Stimulated activated CD4-positive, alpha-beta T cell treated with anti-CD3 and anti-CD28 coated beads, Interleukin-12 subunit alpha, Interleukin-12 subunit beta, amount 100 ng/mL, for 48 hours (primary cell): ENCODE measurements at places on chromosomes 12 and 14.

DNA sequence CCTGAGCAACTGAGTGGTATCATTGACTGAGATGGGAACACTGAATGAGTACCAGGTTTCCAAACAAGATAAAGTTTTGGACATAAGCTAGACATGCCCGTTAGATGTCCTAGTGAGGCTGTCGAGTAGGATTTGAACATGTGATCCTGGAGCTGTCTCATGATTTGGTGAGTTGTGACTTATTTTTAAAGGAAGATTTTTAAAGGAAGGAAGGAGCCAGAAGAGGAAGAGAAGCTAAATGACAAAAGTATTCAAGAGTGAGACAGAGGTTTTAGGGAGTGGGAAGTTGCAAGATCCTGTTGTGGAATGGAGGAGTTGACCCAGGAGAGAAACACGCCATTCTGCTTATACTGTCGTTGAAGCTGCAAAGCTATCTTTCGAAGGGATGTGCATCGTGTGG is 82.1 kb downstream of the SAMD4A start:
- DNase-seq = no peak

DNA sequence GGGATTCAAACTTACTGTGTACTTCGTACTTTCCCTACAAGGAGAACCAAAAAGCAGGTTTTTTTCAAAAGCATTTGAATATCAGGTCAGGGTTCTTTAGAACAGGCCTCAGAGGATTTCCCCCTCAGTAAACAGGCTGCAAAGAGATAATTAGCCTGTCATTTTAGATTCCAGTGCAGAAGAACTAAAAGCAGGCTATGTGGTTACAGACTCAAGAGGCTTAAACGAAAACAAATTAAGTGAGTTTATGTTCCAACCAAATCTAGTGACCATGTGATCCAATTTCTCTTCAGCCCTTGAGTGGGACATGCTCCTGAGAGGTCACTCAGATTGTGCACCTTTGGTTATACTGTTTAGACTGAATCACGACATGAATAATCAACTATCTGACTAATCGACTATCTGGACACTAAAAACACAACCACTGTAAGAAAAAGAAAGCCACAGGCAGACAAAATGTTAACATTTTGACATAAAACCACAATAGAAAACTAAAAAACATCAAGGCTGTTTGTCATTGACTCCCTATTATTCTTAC is 4.5 kb downstream of the TMED8 start:
- no peak for DNase-seq

GRCh38 chr14:52901357-52901980 is 49.4 kb downstream of the FERMT2 start:
- DNase-seq = no peak

GRCh38 chr12:27511723-27512045 is 12.3 kb upstream of the PPFIBP1 start:
- no peak for DNase-seq

DNA sequence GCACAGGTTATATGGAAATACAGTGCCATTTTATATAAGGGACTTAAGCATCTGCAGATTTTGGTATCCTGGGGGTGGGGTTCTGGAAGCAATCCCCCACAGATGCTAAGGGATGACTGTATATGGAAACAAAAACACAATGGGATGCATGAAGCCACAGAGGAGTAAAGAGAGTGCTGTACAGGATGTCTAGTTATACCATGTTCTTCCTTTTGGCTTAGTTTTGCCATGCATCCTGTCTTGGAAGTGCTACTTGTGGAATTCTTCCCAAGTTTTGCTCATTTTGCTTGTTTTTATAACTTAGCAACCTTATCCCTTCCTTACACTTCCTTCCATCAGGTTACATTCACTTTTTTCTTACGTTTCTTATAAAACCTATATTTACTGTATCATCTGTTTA is 55.6 kb downstream of the TRMT5 start:
- DNase-seq = no peak

- DNase-seq = no peak
These were observed 678.7 kb upstream of the TMEM132C start for GRCh38 chr12:127588249-127588648.

- no peak for DNase-seq
These were observed 54.5 kb upstream of the ASPG start for GRCh38 chr14:104030958-104031357.

DNA sequence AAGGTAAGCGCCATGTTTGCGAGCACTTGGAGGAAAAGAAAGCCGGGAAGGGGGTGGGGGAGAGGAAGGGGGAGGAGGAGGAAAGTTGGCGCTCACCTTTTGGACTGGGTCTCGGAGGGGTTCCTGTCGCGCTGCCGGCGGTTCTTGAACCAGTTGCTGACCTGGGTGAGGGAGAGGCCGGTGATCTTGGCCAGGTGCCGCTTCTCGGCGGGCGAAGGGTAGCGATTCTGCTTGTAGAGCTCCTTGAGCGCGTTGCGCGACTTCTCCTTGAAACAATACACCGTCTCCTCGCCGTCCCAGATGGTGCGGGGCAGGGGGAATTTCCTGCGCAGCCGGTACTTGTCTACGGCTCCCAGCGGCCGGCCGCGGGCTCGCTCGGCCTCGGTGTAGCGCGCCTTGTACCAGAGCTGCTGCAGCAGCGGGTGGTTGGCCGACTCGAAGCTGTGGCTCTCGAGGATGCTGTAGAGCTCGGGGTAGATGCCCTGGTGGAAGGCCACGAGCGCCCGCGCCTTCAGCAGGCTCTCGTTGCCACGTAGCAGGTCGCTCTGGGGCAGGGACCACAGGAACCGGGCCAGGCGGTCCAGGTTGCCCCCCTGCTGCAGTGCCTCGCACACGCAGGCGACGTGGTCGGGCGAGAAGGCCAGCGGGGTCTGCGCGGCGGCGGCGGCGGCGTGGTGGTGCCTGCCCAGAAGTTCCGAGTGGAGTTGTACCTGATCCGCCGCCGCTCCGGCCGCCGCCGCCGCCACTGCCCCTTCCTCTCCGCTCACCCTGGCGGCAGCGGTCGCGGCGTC is 840 bp downstream of the SIX4 start:
- no peak for DNase-seq

DNA sequence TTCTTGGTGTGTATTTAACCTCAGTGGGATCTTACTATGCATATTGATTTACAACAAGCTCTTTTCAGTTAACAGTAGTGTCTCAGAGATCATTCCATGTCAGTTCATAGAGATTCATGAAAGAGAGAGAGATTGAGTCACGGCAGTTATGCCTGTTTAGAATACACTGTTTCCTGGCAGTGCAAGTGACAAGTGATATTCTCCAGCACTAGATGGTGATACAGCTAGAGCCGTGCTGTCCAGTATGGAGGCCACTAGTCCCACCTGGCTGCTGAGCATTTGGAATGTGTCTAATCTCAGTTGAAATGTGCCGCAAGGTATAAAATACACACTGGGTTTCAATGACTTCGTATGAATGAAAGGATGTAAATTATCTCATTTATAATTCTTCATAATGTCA is 184.4 kb downstream of the SUDS3 start:
- DNase-seq = no peak

GRCh38 chr14:67941456-67942018 is 122.0 kb downstream of the RAD51B start:
- no peak for DNase-seq

- no peak for DNase-seq
These were observed 794.3 kb upstream of the NOVA1 start for GRCh38 chr14:27392153-27392552.

GRCh38 chr12:94750864-94751263 is 100.5 kb upstream of the TMCC3 start:
- no peak for DNase-seq

DNA sequence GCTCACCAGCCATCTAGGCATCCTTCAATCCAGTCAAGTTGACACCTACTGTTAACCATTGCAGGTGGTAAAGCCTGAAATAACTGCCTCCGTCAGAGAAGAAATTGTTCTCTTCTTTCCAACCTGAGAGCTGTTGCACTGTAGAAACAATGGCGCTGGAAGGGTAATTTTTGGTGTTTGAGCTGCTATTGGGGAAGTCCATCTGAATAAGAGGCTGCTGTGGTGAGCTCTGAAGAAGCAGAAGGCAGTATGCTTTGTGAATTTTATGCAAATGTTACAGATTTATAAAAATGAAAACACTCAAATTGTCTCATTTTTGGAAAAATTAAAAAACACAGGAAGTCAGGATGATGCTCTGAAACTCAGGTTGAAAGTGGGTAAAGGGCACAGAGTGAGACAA is 60.2 kb downstream of the SNAPC1 start:
- DNase-seq = no peak

GRCh38 chr12:54369597-54370131 is 5.4 kb upstream of the GPR84 start:
- DNase-seq = no peak

DNA sequence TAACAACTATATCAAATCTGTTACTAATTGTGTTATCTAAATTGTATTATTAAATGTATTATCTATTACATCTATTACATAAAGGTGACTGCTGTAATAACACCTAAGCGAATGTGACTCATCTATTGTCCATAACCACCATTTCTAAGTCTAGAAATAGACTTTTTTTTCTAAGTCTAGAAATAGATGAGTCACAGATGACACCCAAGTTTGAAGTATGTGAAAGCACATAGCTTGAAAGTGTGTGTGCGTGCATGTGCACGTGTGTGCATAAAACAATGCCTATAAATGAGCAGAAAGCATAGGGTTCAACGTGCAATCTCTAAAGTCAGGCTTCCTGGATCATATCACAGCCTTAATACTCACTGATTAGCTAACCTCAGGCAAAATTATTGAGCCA is 451.3 kb upstream of the USP15 start:
- no peak for DNase-seq

DNA sequence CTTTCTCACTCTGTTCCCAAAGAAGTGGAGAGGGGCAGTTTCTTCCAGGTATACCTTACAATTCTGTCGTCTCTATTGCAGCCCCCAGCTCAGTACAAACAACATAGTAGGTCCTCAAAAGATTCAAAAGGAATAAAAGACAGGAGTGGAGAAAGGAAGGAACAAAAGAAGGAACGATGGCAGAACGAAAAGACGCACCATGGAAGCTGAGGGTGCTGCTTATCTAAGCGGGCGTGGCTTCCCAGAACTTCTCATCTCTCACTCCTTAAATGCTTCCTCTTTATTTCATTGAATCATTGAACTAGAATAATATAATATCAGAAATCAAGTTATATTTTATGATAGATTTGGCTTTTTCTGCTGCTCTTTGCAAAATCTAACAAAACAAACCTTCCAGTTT is 13.7 kb upstream of the LTA4H start:
- DNase-seq = no peak

GRCh38 chr12:57299514-57300016 is 48.6 kb upstream of the STAC3 start:
- DNase-seq = no peak

DNA sequence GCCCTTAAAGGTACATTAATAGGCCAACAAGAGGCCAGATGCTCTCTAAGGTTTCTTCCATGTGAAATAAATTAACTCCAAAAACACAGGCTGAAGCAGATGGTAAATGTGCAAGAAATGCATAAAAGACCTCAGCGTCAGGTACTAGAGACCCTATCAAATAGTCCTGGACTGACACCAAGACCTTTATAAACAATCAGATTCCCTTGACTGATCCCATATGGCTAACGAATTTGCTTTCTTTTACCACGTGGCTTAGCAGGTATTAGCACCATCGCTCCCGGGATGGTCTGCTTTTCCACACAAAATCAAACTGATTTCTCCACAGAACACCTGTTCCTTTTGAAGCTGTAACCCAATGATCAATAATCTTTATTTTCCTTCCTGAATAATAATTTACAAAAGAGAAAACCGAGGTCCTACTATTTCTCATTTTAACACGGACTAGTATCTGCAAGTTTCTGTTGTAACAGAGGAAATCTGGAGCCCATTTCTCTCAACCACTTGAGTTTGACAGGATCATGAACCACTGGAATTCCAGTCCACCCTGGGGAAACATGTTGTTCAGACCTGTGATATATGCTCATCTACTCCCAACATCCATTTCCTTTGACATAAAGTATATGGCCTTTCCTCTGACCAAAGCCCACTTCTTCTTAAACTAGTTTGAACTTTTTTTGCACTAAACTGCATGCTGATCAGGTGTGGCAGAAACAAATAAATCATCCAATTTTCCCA is 48.2 kb upstream of the DAAM1 start:
- no peak for DNase-seq

GRCh38 chr14:100771121-100771800 is 44.6 kb downstream of the DLK1 start:
- DNase-seq = no peak

DNA sequence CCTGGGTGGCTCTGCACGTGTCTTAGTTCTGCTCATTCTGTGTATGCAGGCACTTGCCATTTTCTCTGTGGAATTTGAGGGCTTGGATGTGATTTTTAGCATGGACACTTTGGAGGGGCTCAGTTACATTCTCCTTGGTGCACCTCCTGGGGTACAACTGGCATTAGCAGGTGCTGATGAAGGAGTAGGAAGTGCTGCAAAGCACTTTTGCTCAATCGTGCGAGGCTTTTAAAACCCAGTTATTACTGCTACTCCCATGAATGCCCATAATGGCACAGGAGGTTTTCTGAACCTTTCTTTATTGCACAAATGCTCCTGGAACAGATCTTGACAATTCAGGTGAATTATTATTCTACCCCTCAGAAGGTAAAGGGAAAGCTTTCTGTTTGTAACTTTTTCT is 78.7 kb downstream of the SLC25A47 start:
- DNase-seq = no peak

DNA sequence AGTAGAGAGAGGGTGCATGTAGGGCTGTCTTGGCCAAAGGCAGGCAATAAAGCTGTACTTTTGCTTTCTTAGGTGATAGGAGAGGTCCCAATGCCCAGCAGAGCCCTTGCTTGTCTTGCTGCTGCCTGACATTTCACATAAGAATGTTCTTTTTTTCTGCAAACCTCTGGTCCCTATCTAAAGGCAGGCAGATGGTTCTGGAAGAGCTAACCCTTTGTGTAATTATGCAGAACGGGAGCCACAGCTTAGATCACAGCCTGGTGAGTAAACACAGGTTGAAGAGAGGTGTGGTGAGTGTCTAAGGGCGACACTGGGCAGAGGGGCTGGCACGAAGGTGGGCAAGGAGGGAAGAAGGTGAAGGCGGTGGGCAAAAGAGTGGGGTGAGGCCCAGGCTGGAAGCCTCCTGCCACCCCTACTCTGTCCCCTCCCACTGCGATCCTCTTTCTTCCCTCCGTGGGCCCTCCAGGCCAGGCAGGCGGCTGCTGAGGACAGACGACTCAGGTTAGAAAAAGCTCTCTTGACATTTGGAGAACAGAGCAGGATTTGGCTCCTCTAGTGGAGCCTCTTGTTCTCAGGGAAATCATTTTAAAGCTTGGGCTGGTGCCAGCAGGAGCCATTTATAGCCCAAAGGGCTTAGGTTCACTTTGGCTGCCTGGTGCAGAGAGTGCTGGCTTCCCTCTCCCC is 42.8 kb downstream of the PRMT8 start:
- DNase-seq = no peak

GRCh38 chr14:102249041-102249440 is 55.9 kb downstream of the MOK start:
- no peak for DNase-seq

- no peak for DNase-seq
These were observed 4.5 kb upstream of the SRSF9 start for GRCh38 chr12:120473807-120474615.

GRCh38 chr12:132632521-132633228 is 14.1 kb downstream of the P2RX2 start:
- DNase-seq = no peak

- DNase-seq = no peak
These were observed 14.7 kb downstream of the MMAB start for GRCh38 chr12:109558374-109559199.
